Ammon's horn (tissue), 1 donor: ENCODE measurements at places on chromosomes 5 and 9.

GRCh38 chr9:129640086-129640870 lies 1.7 kb downstream of the ASB6 start:
- no peak for DNase-seq

- no peak for DNase-seq
Measured at GRCh38 chr5:139272471-139273321, 20.8 kb upstream of the MATR3 start.

DNA sequence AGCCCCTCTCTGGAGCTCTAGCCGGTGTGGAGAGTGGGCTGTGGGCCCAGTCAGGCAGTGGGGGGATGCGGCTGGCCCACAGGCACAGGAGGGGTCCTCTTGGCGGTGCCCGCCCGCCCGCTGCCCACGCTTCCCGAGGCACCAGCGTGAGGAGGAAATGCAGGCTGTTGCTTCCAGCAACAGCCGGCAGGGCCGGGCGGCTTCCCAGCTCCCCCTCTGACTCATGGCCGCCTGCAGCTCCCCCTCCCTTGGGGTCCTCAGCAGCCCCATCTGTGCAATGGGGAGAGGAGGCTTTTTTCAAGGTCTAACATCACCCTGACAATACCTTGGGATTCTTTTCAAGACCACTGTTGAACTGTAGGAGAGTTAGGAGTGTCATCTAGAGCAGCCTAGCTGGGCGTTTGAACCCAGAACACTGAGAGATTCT lies 10.4 kb downstream of the CXXC5 start:
- DNase-seq = no peak

DNA sequence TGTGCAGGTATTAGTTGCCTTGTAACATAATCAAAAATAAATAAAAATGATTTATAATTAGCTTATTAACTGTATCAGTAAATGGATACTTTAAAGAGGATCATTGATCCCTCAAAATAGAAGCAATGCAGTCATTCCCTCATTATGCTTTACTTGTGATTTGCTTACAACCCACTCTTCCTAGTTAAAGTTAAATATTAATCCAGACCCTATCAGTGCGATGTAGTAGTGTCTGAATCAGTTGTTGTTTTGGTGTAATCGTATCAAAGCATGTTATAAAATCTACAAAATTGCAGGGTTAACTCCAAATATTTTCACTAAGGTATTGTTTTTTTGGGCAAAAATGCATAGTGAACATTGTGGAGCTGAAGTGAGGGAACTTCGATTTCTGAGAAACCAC lies 17.6 kb downstream of the TENT4A start:
- DNase-seq = no peak

GRCh38 chr9:7862170-7862569 lies 62.6 kb upstream of the DMAC1 start:
- no peak for DNase-seq

- no peak for DNase-seq
Measured at GRCh38 chr9:104780796-104781395, 17.0 kb downstream of the NIPSNAP3B start.

GRCh38 chr9:38652044-38652443 lies 31.6 kb upstream of the ANKRD18A start:
- DNase-seq = no peak

- no peak for DNase-seq
Measured at GRCh38 chr5:53037141-53037859, 48.1 kb downstream of the ITGA2 start.

GRCh38 chr9:96874947-96875460 lies 20.7 kb upstream of the ZNF782 start:
- DNase-seq = no peak

DNA sequence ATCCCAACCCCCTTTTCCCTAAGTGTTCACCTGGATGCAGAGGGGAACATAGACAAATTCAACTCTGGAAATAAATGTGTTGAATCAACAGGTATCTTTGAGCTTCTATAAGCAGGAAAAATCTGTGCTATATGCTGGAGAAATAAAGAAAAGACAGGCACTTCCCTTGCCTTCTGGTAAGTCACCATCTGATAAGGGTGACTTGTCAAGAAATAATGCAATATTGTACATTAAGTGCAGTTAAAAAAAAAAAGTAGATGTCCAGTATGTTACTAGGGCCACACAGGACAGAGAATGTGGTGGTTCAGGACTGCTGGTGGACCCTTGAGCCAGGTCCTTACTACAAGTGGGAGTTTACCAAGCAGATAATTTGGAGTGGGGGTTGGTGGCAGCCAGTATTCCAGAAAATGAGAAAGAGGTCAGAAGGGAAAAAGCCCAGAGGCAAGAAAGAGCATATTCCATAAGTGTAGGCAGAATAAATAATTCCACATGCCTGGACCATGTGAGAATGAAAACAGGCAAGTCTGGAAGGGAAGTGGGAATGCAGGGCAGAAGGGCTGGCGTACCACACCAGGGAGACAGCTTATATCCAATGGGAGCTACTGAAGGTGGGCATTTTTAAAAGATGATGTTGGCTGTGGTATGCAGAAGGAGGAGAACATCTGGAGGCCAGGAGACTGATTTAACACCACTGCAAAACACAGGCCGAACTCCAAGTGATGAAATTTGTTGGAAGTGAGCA lies 209.9 kb downstream of the SEMA5A start:
- no peak for DNase-seq

GRCh38 chr5:171678646-171679045 lies 107.0 kb upstream of the SMIM23 start:
- no peak for DNase-seq

GRCh38 chr9:11708899-11709298 lies 984.3 kb upstream of the TYRP1 start:
- DNase-seq = no peak

DNA sequence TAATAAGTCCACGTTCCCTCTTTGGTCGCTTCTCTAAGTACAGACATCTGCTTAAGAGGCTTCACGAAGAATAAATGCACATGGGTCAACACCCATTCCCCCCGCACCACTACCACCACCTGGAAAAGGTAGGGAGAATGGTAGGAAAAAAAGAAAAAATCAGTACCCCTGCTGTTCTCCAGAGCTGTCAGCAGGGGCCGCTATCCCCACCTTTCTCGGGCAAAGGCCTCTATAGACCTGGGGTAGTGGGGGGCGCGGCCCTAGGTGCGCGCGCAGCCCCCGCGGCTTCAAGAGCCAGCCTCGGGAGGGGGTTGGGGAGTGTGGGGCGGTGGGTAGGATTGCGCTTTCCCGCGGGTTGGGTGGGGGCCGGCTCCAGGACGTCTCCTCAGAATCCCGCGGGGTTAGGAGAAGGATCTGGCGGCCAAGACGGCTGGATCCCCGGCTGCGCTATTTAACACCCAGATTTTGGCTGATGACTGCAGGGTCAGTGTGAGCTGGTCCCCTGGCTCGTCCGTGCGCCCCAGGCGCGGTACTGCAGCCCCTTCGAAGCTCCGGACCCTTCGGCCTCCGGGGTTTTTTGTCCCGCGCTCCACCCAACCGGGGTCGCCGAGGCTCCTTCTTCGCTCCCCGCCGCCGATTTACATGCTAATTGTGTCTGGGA lies 1.6 kb upstream of the SEMA6A start:
- DNase-seq = peak; percentile 81

GRCh38 chr5:163506726-163507125 lies 1.3 kb downstream of the MAT2B start:
- DNase-seq = no peak

DNA sequence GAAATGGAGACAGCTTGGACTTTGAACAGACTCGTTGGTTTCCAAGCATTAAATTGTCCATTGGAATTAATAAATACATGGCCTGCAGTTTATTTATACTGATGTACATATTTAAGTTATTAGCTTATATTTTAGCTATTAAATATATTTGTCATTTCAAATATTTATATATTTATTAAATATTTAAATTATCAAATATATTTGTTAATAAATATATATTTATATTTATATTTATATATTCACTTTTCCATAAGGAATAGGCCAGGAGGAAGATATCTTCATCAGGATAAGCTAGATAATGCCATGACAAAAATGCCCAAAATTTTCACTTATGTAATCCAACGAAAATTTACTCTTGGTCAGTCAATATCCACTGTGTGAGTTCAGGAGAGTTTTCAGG lies 229.9 kb downstream of the ZNF608 start:
- DNase-seq = no peak

DNA sequence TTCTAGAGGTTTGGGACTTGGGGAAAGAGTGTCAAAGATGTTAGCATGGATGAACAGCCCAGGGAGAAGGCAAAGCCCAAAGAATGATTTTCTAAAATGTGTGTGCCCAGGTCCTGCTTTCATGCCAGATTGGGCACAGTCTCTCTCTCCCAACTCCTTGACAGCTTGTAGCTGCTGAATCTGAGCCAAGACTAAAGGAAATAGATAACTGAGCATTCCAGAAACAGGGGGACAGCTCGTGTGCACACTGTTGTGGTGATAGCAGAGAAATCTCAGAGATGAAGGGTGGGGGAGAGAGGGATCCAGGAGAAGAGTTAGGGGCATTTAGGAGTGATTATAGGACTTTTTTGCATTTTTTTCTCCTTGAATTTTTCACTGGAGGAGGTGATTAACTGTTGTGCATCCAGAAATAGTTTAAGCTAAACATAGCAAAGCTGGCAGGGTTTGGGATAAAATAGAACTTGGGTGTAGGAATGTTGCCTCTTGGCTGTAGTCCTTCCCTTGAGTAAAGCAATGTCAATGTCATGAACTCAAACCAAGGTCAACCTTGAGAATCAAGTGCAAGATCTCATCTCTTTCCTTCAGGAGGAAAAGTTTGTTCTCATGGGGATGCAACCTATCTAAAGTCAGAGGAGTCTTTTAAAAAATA lies 245.9 kb downstream of the SH3GL2 start:
- no peak for DNase-seq

DNA sequence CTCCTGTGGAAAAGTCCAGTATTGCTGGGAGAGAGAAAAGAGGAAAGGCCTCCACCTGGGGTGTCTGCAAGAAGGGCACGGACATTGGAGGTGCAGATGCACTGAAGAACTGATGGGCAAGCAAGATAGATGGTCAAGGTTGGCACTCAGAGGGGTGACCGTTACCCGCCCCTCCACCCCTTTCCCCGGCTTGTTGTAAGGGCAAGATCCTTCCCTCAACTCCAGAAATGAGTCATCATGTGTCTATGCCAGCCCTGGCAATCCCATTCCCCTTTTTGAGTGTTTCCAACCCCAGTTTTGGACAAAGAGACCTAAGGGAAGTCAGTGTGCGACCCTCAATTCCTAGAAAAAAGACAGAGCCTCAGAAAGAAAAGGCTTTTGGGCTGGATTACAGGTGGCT lies 34.9 kb upstream of the ATP6V1G1 start:
- DNase-seq = no peak

DNA sequence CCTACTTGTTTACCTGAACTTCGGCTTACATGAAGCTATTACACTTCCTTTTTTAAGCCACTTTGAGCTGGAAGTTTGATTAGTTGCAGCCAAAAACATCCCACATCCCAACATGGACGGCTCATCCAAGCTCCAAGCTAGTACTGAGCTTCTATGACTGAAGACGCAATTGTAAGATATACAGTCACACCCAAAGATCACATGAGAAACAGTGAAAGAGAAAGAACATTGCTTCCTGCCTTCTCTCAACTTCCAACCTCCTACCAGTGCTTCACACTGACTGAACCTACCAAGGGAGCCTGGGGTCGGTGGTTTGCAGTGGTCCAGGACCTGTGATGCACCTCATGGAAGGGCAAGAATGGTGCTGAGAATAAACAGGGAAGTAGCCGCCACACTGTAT lies 27.4 kb upstream of the ADRA1B start:
- DNase-seq = no peak

DNA sequence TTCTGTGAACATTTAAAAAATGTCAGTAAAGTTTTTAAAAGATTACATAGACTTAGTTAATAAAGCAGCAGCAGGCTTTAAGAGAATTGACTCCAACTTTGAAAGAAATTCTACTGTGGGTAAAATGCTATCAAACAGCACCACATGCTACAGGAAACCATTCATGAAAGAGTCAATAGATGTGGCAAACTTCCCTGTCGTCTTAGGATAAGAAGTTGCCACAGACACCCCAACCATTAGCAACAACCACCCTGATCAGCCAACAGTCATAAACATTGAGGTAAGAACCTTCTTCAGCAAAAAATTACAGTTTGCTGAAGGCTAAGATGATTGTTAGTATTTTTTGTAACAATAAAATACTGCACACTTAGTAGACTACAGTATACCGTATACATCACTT lies 278.2 kb downstream of the CSNK1G3 start:
- no peak for DNase-seq

DNA sequence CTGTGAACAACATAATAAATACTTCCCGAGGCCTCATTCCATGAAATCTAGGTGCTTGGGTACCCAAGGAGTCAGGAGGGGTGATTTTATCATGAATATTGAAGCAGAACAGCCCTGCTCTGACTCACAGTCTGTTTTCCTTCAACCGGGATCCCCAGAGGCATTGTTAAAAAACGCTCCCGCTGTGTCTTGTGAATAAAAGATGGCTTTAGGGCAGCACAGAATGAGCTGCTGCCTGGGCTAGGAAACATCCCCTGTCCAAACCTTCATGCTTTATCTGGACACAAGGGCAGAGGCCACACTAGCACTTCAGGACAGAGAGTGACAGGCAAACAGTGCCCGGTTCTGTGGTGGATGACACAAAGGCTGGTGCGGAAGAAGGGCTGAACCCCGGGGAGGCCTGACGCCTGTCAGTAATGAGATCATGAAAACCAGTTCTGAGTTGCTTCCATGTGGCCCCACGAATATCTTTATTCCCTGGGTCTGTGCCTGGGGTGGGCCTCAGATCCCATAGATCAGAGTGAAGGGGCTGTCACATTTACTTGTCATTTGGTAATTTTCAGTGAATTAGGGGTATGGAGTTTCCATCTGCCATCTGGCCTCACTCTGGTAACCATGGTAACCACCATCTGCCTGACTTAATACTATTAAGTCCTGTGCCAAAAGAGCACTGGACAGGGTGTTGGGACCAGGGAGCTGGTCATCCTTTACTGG lies 2.6 kb downstream of the IGFBPL1 start:
- DNase-seq = no peak

DNA sequence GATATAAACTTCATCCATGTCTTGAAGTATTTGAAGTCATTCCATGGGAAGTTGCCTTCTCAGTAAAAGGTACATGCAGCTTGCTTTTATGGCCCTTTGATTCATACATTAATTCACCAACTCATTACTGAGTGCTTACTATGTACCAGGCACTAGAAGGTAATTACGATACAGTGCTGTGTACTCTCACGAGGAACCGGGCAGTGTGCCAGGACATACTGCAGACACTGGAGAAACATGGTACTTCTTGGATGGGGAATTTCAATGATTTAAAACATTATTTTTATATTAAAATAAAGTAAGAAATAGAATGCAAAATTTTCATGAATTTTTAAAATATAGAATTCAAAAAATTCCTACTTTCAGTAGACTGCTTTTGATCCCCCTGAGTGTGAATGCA lies 71.4 kb upstream of the WDR41 start:
- no peak for DNase-seq

DNA sequence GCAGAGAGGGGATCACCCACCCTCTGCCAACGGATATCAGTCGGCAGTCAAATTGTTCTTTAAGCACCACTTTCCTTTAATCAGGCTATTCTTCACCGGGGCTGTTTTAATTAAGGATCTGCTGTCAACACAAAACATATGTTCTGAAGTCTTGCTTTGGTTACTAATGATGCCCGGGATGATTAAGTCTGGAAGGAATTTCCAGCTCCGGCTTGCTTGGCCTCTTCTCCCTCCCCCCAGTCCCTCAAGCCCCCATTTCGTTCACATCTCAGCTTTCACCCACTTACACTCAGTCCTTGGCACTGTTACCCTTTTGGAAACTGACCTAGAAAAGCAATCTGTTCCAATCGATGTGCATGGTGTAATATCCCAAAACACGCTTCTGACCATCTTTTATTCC lies 74.7 kb downstream of the MSX2 start:
- no peak for DNase-seq
